Fibroblast of skin of back (primary cell): ENCODE measurements at places on chromosomes 4 and X.

DNA sequence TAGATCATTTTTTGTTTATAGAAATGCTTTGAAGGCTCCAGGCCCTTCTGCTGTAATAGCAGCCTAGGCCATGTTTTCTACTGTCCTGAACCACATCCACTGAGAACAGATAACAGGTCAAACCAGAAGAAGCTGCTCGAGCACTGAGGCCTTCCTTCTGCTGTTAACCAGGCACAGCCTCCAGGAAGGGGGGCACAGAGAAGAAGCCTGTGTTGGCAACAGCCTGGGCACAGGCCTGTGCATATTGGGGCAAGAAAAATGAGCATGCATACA is 37.4 kb upstream of the PDK3 start:
- no peak for DNase-seq

- DNase-seq, result no peak
Measured at GRCh38 chr4:154961263-154961662, 180.2 kb downstream of the RBM46 start.

- peak; percentile 63 for DNase-seq
Measured at GRCh38 chrX:11386001-11386523, 92.8 kb downstream of the AMELX start.

GRCh38 chr4:87241336-87241735 is 20.9 kb upstream of the KLHL8 start:
- no peak for DNase-seq

- peak; percentile 80 for DNase-seq
Measured at GRCh38 chr4:52250154-52250553, 199.1 kb downstream of the SPATA18 start.

DNA sequence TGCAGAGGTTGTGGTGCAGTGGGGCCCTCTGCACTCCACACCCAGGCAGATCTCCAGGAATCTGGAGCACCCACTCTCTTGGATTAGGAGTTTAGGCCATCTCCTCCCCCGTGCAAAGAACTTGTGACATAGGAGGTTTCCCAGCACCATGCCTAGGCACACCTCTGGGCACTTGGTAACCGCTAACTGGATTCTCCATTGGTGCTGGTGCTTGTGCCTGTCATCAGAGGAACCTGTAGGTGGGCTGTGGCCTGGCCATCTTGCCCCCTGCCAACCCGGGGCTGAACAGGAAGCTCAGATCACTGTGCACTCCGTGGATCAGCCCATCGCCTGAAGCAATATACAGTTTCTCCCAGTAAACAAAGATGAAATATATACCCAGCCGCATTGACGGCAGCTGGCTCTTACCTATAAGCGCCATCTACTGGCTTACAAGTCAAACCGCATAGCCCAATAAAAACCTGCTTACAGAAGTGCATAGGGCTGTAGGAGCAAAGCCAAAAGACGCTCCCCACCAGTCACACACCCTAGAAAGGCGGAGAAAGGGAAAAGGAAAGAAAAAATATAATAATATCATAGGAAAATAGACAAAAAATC is 19.1 kb upstream of the TEX13B start:
- peak; percentile 24 for DNase-seq

DNA sequence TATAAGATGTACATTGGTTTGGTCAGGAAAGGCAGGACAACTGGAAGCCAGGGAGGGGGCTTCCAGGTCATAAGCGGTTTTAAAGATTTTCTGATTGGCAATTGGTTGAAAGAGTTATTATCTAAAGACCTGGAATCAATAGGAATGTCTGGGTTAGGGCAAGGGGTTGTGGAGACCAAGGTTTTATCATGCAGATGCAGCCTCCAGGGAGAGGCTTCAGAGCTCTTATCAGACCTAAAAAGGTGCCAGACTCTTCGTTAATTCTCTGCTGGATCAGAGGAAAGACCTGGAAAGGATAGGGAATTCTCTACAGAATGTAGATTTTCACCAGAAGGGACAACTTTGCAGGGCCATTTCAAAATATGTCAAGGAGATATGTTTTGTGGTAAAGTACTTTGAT is 62.8 kb downstream of the BEX3 start:
- no peak for DNase-seq
